ENCODE measurements at places on chromosomes 5 and 9.

DNA sequence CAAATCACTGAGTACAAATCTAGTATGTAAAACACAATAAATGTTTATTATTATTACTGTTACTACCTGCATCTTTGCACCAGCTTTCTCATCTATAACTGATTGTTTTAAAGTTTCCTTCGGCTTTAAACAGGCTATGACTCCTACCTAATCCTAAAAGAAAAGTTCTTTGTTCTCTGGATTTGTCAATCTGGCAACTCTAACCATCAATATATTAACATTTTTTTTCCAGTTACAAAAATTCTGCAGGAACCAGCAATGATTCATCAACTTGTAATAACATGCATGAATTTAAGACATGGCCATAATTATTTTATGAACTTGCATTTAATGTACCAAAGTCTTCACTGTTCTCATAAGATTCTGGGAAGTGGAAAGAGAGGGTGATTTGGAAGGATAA lies 228.5 kb downstream of the PIK3R1 start:
- ATAC-seq, result no peak

DNA sequence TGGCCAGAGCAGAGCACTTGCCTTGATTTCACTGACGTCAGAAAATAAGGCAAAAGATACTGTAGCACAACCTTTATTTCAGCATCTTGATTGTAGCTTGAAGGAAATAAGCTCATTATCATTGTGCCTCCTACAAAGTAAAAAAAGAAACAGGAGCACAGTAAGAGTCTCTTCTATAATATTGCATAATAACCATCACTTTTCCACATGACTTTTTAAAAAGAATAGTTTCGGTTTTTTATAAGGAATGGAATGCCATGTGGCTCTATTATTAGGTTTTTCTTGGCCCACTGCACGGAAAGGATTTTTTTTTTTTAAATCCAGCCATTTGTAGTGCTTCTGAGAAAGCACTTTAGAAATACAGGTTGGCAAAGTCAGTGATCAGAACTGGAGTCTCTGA lies 655.3 kb downstream of the LRRC70 start:
- peak; percentile 53 for ATAC-seq

GRCh38 chr5:168354397-168354796 lies 63.0 kb downstream of the WWC1 start:
- no peak for ATAC-seq

- no peak for ATAC-seq
These were observed 69.4 kb upstream of the DAB2IP start for GRCh38 chr9:121581786-121582600.

GRCh38 chr9:107874591-107875369 lies 385.2 kb upstream of the KLF4 start:
- no peak for ATAC-seq

- no peak for ATAC-seq
These were observed 12.0 kb downstream of the PKD2L2 start for GRCh38 chr5:137901011-137901817.

DNA sequence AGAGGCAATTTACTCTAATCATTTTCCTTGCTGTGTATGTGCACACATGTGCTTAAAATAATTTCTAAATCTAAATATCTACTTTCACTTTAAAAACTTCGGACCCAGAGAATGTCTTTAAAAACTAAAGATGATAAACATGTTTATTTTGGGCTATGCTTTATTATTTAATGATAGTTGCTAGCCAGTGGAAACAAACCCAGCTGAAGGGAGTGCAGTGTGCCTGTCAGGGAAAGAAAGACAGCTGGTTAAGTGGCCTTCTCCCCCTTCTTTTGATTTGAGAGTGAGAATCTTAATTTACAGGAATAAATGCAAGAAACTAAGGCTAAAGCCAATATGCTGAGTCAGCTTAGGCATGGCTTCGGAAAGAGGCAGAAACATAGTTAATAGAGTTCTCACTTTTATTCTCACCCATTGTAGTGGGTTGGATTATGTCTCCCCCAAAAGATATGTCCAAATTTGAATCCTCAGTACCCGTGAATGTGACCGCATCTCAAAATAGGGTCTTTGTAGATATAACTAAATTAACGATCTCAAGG lies 111.4 kb downstream of the DCP2 start:
- ATAC-seq, result no peak

DNA sequence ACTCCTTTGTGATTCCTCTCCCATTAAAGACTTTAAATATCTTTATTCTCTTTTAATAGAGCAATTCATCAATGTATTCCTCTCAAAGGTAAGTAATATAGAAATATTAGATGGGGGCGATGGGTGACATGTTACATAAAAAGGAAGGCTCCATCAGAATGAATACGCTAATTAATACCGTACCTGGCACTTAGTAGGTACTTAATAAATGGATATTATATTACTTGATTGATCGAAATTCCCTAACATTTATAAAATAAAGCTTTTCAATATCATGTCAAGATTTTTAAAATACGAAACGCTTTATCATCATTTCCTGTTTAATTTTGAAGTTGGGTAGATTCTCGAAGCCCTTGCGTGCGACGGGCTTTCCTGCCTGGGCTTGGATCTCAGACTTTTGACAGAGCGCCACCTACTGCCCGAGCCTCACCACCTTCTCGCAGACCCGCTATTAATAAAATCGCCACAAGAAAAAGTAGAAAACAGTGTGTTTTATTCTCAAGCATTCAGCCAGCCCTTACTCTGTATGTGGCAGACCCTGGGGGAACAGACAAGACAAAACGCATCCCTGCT lies 99.4 kb downstream of the C5orf15 start:
- peak; percentile 89 for ATAC-seq
